Bone marrow (tissue), 2 donors: ENCODE measurements at places on chromosomes 6 and 20.

DNA sequence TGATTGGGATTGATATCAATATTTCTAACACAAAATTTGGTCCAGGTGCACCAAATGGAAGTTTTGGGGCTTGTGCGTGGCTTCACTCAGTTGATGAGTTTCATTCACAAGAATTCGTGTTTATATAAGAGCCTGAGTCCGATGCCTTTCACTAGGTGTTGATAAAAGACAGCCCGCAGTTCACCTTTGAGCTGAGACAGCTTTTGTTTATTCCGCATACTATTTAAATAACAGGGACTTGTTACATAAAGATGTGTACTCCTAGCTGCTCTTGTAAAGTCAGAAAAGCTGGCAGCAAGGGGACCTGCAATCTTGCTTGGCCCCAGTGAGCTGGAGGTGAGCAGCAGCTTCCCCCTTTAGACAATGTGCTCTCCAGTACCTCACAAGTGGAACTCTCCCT lies 19.0 kb upstream of the NRN1 start:
- no peak for DNase-seq

DNA sequence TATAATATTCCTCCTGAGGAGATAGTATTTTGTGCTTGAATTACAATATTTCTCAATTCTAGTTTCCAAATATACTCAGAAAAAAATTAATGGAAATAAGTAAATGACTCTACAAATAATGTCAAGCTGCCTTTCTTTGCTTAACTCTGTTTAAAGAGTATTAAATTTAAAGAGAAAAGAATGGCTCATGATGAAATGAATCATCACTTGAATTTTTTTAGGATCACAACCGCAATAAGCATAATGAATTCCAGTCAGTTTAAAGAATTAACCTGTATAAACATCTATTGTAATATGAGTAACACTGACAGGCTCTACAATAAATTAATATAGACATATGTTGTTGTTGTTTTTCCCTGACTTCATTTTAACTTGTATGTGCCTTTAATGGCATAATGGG lies 266.2 kb upstream of the ADGRB3 start:
- DNase-seq = no peak

DNA sequence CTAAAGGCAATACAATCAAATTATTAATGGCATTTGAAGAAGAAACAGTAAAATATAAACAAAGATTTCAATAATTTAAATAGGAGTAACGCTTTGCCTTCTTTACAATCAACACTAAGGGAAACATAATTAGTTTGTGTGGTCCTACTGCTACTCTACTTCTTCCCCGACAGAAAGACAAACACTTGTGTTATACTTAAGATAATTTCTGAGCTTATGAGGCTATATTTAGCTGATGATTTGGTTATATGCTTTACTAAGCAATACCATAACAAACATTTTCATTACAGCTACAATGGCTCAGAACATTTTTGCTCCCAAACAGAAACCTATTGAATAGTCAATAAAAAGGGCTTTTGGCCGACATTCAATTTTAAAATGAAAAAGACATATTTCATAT lies 1217.2 kb upstream of the GJE1 start:
- DNase-seq = no peak

DNA sequence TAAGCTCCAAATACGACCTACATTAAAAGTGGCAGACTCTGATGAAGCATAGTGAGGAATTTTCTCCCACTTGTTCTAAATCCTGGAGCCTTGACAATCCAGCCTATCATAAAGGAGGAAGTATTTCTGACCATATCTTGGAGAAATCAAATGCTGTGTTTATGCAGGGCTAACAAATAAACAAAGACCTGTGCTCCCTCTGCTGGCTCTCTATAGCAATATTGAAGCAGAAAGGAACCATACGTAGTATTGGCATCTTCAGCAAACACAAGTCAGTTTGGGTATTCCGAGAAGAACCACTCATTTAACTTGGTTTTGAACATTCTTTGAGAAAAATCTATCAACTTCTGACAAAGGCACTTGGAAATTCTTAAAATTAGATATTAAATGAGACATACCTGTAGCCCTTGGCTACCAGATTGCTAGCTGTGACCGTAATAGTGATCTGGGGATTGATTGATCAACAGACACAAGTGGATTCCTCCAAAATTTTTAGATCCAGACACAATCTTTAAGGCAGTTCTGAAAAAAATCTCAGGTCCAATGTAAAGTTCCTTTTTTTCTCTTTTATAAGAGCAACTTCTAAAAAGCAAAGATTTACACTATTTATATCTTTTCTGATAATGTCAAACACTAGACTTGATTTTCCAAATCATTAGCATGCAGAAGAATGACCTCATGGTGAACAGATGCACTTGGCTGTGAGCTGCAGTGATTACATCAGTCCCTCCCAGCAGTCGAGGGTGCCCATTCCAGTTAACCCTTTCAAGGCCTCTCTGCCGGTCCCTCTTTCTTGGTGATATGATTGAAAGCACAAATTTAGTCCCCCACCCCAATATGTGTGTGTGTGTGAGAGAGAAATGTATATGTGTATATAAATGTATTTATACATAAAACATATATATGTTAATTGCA lies 40.2 kb downstream of the INSM1 start:
- DNase-seq = no peak

DNA sequence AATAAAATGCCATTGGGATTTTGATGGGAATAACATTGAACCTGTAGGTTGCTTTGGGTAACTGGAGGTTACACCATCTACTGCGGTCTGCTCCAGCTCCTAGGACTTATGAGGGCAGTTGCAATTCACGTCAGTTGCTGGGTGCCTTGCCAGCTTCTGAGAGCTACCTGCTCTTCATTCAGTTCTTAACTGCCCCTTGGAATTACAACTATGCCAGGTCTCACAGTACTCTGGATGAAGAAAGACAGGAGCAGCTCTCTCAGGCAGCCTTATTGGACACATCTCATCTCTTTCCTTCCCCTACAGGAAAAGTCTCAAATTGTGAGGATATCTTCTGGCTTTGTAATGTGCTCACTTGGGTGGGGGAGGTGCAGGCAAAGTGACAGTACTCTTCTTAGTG lies 1643.3 kb downstream of the GRIK2 start:
- no peak for DNase-seq

GRCh38 chr20:38169636-38170193 lies 4.6 kb upstream of the TGM2 start:
- DNase-seq = no peak

GRCh38 chr20:23407781-23408464 lies 13.4 kb downstream of the NAPB start:
- DNase-seq = no peak

GRCh38 chr6:168367285-168367751 lies 47.7 kb upstream of the DACT2 start:
- no peak for DNase-seq

GRCh38 chr20:17958373-17959256 lies 10.0 kb downstream of the SNX5 start:
- no peak for DNase-seq

- DNase-seq = no peak
These were observed 143.6 kb downstream of the MRPL14 start for GRCh38 chr6:43983632-43984031.

GRCh38 chr20:42204109-42204660 lies 586.0 kb upstream of the CHD6 start:
- DNase-seq = no peak

- DNase-seq = no peak
These were observed 15.7 kb downstream of the ATG5 start for GRCh38 chr6:106309766-106310373.

DNA sequence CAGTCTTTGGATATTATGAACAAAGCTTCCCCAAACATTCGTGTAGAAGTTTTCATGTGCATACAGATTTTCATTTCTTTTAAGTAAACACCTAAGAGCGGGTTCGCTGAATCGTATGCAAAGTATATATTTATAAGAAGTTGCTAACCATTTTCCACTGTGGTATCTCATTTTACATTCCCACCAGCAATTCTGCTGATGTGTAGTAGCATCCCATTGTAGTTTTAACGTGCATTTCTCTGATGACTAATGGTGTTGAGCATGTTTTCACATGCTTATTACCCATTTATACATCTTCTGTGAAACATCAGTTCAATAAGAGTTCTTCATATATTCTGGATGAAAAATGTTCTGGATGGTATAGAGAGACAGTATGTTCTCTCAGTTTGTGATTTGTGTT lies 97.4 kb downstream of the IYD start:
- DNase-seq = no peak

DNA sequence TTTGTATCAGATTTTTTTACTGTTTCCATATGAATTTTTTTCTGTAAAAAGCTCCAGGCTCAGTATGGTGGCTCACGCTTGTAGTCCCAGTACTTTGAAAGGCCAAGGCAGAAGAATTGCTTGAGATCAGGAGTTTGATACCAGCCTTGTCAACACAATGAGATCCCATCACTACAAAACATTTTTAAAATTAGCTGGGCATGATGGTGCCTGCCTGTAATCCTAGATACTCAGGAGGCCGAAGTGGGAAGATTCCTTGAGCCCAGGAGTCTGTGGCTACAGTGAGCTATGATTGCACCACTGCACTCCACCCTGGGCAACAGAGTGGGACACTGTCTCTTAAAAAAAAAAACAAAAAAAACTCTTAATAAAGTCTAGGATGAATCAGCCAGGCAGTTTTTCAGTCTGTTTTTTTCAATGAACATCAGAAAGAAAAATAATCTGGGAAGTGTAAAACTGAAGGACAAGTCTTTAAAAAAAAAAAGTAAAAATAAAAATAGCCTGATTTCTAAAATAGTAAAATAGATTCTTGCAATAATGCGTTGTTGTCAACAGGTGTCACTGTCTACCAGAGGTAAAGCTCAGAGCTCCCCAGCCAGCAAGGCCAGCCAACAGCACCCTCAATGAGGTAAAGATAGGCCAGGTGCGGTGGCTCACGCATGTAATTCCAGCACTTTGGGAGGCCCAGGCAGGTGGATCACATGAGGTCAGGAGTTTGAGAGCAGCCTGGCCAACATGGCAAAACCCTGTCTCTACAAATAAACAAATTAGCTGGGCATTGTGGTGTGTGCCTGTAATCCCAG lies 9.3 kb upstream of the ATG5 start:
- DNase-seq = peak; percentile 44
